ENCODE measurements at places on chromosomes 6 and 20. TPM values are rescaled to one million over a fixed set of nuclear protein-coding genes. Genes with fewer than 3 reads are reported as not detected.

ABHD16A gene
- total RNA-seq: 17.0 TPM

USP49 gene
- total RNA-seq: 1.1 TPM

IFT52 gene
- total RNA-seq: 33.6 TPM

DPM1 gene
- 68.8 TPM for total RNA-seq

C20orf96 gene
- 12.6 TPM for total RNA-seq

MLN gene
- not detected for total RNA-seq

OXT gene
- not detected for total RNA-seq

Measured in A549 treated with Hydrocortisone at 1 μM for 4 hours (cell line).